ENCODE measurements at places on chromosomes 7 and 10.

DNA sequence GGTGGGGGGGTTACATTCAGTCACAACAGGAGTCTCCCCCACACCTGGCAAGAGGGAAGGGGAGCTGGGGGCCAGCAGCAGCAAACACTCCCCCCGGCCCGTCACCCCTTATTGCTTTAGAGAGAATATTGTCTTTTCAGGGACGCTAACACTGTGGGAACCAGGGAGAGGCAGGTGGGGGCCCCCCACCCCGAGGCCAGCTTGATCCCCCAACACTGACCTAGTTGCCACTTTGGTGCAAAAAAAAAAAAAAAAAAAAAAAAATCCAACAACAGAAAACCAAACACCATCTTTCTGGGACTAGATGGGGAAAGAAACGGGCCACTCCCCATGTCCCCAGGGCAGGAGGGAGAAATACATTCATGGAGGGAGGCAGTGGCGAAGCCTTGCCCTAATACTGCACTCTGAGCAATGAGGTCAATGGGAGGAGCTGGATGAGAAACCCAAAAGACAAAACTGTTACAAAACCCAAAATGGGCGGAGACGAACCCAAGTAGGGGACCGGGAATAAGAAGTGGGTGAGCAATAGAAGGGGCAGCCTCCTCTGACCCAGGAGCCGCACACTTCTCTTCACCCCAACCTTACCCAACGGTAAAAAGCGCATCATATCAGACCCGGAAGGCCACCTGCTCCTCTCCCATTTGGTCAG lies 6.5 kb downstream of the GNB2 start:
- no peak for DNase-seq

- no peak for DNase-seq
These were observed 121.6 kb downstream of the PRKAG2 start for GRCh38 chr7:151755131-151755801.

- DNase-seq, result no peak
These were observed 46.1 kb upstream of the FMC1 start for GRCh38 chr7:139294951-139295575.

DNA sequence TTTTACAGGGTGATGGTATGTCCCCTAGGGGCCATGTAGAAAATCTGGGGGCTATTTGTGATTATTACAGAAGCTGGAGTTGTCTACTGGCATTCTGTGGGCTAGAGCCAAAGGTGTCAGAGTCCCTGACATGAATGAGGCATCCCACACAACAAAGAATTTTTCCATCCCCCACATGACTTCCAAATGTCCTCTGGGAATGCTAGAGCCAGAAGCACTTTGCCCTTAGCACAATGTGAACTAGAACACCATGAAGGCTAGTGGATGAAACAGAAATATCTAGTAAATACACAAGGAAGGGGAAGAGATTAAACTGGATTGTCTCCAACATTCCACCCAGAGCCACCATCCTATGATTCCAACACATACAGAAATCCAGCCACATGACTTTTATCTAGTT lies 46.9 kb downstream of the FAM13C start:
- DNase-seq, result no peak

DNA sequence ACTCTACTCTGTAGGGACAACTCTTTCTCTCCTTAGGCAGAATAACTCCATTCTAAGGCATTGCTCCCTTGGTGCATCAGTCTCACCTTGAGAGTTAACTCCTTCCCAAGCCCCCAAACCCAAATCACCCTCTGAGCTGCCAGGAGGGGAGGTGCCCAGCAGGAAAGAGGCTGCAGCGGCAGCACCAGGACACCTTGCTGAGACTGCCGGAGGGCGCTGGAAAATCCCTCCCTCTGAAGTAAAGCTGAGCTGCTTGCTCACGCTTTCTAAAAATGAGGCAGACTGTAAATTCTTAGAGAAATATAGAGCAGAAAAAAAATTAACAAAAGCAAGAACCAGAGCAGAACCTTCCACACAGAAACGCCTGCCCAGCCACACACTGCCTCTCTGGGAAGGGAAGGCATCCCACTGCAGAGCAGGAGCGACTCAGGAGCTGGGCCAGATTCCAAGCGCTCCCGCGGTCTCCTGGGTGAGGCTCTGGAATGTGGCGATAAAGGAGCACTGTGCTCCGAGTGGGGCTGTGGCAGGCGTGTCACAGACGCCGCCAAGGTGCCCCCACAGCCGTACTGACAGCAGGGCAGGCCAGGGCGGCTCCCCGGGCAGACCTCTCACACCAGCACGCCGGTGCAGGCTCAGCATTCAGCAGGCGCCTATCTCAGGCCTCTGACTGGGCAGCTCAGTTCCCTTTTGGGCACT lies 202.1 kb downstream of the TNS3 start:
- DNase-seq, result no peak

GRCh38 chr7:101681170-101682007 lies 52.3 kb upstream of the MYL10 start:
- no peak for DNase-seq

- DNase-seq, result no peak
These were observed 75.1 kb downstream of the MAD1L1 start for GRCh38 chr7:2157473-2158279.

- no peak for DNase-seq
These were observed 132.1 kb downstream of the COL26A1 start for GRCh38 chr7:101494602-101495329.

- DNase-seq, result no peak
These were observed 77.4 kb downstream of the SAMD9 start for GRCh38 chr7:93040355-93040754.

GRCh38 chr7:101882595-101883564 lies 65.5 kb downstream of the CUX1 start:
- no peak for DNase-seq

DNA sequence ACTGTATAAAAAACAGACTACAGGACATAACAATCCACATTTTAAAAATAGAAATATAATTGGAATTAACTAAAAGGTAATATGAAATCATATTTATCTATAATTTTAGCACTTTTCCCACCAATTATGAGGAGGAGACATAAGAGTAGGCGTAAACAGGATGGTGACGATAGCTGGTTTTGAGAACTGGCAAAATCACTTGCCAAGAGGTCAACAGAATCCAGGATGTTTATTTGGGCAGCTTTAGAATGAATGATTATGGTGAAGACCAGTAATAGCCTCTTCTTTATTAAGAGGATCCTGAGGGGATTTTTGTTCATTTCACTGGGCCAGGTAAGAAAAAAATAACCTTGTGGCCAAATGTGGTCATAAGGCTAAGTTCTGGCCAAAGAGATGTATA lies 67.2 kb downstream of the TPK1 start:
- no peak for DNase-seq

DNA sequence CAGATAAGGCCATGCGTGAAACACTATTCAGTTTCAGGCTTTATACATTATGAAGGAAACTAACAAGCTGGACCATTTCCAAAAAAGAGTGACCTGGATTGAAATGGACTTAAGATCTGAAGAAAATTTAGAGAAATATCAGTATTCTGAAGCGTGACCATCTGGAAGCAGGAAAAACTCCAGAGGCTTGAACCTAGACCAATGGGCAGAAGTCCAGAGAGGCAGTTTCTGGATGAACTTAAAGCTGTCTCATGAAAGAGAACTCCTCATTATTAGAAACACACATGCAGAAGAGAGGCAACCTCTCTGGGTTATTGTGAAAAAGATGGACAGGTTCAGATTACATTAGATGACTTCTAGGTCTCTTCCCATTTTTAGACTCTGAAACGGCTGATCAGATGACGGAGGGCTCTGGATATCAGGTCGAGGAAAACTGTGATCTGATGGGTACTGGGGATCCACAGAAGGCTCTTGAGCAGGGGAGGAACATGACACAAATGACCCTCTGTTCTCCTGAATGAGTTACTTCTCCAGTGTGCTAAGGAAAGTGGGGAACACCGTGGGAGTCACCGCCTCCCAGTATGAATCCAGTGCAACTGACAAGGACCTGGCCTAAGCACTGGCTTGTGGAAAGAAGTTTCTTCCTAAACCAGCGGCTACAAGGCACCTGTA lies 116.5 kb downstream of the SPDYE5 start:
- DNase-seq, result no peak

DNA sequence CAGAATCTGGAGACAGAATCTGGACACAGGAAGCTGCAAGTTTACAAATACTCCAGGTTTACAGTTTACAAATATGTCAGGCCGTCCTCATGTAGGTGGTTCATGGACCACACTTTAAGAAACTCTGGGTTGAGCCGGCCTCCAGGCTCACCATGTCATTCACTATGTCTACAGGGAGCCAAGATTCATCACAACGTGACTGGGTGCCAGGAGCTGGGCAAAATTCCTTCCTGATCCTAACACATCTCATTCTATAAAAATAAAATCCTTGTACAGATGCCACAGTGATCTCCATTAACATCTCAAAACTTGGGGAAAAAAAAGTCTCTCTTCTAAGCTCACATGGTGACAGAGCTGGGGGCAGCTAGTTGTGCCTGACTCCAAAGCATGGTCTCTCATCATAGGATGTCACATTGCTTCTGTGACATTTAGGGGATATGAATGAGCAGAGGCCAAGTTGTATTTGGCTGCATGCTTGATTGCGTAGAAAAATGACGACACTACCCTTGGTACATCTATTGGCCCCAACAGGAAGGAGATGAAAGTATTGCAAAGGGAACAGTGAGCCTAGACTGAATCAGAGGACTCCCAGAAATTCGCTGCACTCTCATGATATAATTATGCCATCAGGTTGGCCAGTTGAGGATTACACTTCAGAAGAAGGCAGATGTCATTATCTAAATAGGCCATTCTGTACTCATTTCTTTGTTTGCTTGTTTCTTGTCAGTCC lies 35.9 kb downstream of the MTURN start:
- DNase-seq, result no peak

DNA sequence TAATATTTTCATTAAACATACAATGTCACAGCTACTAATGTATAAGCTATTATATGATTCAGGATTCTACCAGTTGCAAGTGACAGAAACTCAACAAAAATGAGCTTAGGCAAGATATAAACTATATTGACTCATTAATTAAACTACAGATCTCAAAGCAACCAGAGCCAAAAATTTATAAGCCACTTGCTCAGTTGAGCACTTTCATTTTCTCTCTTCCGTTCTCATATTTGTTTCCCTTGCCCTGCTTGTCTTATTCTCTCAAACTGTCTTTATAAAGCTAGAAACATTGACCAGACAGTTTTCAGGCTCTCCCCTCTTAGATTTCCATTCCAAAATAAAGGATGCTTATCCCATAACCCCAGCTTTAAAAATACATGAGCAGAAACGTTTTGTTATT lies 60.2 kb upstream of the DGKB start:
- no peak for DNase-seq

DNA sequence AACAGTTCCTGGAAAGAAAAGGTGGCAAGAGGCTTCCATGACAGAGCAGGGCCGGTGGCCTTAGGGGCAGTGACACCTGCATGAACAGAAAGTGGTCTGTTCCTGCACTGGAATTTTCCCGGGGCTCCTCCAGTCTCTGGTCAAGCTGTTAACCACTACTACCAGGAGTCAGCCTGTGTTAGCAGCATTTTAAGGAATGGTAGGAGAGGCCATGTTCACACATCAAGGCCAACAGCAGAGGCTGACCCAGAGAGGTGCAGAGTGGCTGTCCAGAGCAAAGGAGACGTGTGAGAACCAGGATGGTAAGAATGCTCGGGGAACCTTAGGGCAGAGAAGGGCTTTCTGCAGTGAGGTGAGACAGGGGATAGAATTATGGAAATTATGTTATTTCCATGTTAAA lies 8.5 kb downstream of the H2BK1 start:
- no peak for DNase-seq

DNA sequence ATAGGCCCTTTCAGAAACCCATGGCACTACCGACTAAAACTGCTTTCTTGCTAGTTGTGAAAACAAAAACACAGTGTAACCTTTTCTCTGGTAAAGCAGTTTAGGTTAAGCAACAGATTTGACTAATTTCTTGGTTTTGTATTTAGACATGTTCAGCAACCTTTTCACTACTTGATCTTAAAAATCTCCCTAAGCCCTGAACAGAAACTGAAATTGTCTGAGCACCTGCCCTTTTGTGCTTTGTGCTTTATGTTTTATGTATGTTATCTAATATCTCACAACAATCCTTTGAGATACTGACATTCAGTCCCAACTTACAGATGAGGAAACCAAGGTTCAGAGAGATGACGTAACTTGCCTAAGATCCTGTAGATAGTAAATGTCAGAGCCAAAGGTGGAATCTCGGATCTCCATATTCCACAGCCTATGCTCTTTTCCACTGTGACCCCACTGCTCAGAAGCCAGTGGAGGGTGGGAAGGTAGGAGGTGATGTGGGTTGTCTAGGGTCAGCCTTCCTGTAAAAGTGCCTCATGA lies 146.6 kb downstream of the LCOR start:
- DNase-seq, result peak; percentile 53

GRCh38 chr7:138563808-138564207 lies 103.7 kb downstream of the TRIM24 start:
- DNase-seq, result no peak

DNA sequence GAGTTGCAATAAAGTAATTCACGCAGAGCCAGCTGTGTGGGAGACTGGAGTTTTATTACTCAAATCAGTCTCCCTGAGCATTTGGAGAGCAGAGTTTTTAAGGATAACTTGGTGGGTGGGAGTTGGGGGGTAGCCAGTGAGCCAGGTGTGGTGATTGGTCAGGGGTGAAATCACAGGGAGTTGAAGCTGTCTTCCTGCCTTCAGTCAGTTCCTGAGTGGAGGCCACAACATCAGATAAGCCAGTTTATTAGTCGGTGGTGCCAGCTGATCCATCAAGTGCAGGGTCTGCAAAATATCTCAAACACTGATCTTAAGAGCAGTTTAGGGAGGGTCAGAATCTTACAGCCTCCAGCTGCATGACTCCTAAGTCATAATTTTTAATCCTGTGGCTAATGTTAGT lies 3.3 kb upstream of the CYP51A1 start:
- no peak for DNase-seq

DNA sequence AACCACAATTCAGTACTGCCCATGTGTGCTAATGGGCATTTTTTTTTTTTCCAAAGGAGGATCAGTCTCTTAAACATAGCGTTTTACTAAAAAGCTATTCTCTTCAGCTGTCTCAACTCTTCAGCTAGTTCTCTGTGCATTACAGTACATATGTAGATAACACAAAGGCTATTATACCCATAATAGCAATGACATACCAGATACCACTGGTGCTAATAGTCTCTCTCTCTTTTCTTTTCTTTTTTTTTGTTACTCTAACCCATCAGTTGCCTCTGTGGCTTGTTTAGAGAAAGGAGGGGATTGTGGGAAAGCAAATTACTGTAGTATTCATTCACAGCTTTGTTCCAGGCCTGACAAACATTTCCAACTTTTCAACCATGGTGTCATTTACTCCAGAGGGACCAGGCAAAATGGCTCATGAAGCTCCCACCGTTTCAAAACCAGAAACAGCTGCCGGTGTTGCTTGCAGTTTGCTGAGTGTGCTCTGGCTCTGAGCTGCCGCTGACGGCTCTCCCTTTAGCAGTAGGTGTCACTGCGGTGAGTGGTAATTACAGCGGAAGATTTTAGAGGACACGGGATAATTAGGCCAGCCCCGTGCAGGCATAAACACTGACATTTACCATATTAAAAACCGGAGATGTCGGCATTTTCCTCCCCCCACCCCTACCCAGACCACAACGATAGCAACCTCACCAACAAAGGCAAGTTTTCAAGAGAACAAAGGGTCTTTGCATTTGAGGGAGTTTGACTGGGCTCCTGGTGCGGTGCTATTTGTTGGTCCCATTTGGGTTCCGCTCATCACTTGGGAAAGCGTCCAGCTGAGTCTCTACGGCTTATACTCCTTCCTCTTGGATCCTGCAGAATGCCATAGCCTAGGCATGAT lies 1005.5 kb downstream of the KCNMA1 start:
- no peak for DNase-seq
